ENCODE measurements at places on chromosomes 5 and 9. TPM values are rescaled to one million over a fixed set of nuclear protein-coding genes. Genes with fewer than 3 reads are reported as not detected.

DNA sequence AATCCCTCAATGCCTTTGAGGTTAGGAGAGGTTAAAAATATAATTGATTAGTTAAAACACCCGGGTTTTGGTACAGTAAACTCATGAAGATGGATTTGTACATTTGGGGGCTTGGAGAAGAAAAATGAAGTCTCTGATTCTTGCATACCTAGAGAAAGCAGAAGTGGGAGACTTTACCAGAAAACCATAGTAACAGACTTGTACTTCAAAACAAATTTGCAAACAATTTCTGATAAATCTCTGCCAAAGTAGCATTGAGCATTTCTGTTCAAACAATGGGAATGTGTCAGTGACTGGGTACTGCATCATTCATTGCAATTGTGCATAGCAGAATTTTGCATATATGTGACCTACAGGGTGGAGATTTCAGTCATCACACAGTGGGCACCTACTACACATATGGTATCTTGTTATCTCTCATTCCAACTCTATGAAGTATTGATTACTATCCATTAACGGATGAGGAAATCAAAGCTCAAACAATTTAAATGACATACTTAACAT lies 256.9 kb downstream of the PLK2 start:
- no peak overlapping the region for H3K4me3 ChIP-seq
- no peak for DNase-seq
- no peaks in the 10 kb centered on the region for H3K4me1 ChIP-seq

DNA sequence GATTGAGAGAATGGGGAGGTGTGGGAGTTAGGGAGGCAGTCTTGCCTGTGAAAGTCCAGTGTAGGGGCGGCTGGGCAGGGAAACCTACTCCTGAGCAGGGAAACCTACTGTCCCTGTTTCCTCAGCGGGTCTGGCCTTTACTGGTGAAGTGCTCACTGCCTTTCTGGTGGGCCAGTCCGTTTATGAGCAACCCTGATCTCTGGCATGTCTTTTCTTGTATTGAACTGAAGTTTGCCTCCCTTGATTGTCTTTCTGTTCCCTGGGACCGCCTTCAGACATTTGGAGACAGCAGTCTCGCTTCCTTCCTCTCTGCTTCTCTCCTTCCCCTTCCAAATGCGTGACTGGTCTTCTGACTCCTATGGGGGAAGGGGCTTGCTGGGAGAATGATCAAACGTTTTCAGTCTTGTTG lies 2.9 kb downstream of the SNX18 start:
- H3K36me3 ChIP-seq = no peaks in the 10 kb centered on the region
- peaks cover 78% of the 10 kb centered on the region for H3K4me1 ChIP-seq
- no peaks in the 10 kb centered on the region for H3K27me3 ChIP-seq

DNA sequence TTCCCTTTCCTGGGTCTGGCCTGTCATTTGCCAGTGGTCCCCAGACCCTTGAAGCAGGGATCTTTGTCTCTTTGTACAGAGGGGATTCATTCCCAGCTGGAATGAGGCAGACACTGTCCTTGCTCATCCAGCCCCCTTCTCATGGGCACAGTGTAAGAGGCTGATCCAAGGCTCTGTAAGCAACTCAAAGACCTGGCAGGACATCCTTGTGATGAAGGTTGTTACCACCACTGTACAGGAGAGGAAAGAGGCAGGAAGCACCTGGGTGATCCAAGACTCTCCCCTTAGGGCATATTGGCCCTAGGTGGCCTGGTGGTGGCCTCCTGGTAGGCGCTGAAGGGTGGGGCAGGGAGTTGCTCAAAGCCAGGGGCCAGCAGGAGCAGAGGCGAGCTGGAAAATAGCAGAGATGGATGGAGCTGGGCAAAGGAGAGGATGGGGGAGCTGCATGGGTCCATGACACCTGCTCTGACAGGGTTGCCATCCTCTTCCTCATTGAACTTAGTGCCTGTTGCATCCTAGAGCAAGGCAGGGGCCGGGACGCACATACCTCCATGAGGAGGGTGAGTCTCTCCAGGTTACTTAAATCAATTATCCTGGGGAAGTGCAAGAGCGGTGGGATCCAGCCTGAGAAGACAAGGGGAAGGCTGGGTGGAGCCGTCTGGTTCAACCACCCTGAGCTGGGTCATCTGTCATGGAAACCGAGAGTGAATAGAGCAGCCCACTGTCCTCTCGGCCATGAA lies 9.8 kb upstream of the GADD45G start:
- no peak overlapping the region for H3K27ac ChIP-seq
- H3K4me3 ChIP-seq = no peak overlapping the region
- H3K27me3 ChIP-seq = no peaks in the 10 kb centered on the region
- peaks cover 4% of the 10 kb centered on the region for H3K4me1 ChIP-seq

DNA sequence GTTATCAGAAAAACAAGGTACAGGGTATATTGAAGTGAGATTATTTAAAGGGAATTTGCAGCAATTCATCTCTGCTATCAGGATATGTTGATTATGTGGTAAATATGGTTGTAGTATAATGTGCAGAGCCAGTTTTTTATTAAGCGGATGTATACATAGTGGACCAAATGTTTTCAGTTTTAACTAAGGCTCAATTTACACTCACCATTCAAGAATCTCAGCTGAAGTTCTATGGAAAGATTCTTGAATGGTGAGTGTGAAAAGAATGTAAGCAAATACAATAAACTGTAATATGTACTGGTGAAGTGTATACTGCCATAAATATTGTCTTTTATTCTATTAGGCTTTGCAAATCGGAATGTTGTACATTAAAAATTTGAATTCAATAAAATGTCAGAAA lies 895.9 kb upstream of the CDH10 start:
- H3K4me1 ChIP-seq = no peaks in the 10 kb centered on the region

Gene C9orf153
- not detected for total RNA-seq

DNA sequence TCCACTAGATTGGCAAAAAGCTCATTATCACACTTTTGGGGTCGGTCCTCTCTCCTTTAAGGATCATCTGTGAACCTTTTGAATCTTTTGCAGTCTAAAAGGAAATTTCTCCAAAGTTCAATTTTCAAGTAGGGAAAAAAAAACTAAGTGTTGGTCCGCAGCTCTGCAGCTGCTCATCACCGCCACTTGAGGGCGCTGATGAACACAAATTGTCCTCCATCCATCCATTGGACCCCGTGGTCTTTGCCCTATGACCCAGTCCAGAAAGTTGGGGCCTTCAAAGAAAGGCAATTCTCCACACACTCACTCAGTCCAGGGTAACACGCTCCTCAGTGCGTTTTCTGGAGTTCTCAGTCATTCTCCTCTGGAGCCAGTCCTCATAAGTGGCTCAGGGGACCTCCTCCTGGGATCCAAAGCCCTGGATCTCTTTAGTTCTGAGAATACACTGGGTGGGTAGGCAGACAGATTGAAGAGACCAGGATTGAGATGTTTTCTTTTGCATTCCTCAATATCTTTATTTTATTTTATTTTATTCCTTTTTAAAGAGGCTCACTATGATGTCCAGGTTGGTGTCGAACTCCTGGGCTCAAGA lies 63.6 kb upstream of the SLC28A3 start:
- no peak overlapping the region for H3K27ac ChIP-seq
- no peak for DNase-seq
- no peaks in the 10 kb centered on the region for H3K4me1 ChIP-seq
- no peaks in the 10 kb centered on the region for H3K36me3 ChIP-seq

Gene SPINK4
- not detected for total RNA-seq

- no peak overlapping the region for H3K27ac ChIP-seq
- H3K4me3 ChIP-seq = no peak overlapping the region
- DNase-seq = no peak
- no peaks in the 10 kb centered on the region for H3K4me1 ChIP-seq
- no peaks in the 10 kb centered on the region for H3K36me3 ChIP-seq
These were observed 279.7 kb upstream of the MSX2 start for GRCh38 chr5:174444479-174445188.

DNA sequence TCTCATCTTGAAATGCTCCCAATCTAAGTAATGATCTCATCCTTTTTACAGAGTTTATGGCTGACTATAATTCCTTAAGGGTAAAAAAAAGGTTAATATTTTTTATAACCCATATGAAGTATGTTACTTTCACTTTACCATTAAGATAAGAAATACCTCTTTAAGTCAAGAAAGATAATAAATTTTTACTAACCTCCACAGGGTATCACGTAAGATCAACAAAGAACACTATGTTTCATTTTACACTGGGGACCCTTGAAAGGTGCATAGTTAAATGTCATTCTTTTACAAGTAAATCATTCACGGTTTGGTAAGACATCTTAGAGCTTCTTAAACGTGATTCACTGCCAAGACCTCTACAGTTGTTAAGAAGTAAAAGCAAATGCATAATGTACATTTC lies 472.7 kb upstream of the CDH9 start:
- no peaks in the 10 kb centered on the region for H3K36me3 ChIP-seq
- no peak for DNase-seq
- H3K27me3 ChIP-seq = no peaks in the 10 kb centered on the region
- H3K4me1 ChIP-seq = no peaks in the 10 kb centered on the region
